A549 treated with ZK216348 at 1 μM for 4 hours (cell line): ENCODE measurements at places on chromosomes 7 and 10. TPM values are rescaled to one million over a fixed set of nuclear protein-coding genes. Genes with fewer than 3 reads are reported as not detected.

Gene IFIT1B
- total RNA-seq, result not detected in 5 replicates

Gene GDF2
- not detected in 5 replicates for total RNA-seq

Gene HACD1
- 40.1 to 60.5 TPM (median 55.2 TPM) in 5 replicates for total RNA-seq

Gene TPK1
- 2.1 to 3.3 TPM (median 3.1 TPM) in 5 replicates for total RNA-seq

Gene AMPH
- total RNA-seq, result 0.18 TPM in 1 of 5 replicates, not detected in the others

Gene TMUB1
- total RNA-seq, result 25.0 to 62.9 TPM (median 56.1 TPM) in 5 replicates

Gene TMEM178B
- total RNA-seq, result 1.1 to 2.6 TPM (median 1.5 TPM) in 5 replicates

Gene NYAP1
- 1.9 to 5.7 TPM (median 4.1 TPM) in 5 replicates for total RNA-seq

Gene LIPM
- total RNA-seq, result not detected in 5 replicates

Gene ECHDC3
- 6.6 to 10.4 TPM (median 8.5 TPM) in 5 replicates for total RNA-seq

Gene VGF
- total RNA-seq, result 8.9 to 26.8 TPM (median 17.5 TPM) in 5 replicates

Gene ANKRD16
- total RNA-seq, result 7.8 to 12.4 TPM (median 11.2 TPM) in 5 replicates

Gene RHEB
- total RNA-seq, result 109 to 175 TPM (median 141 TPM) in 5 replicates

Gene ARHGAP12
- total RNA-seq, result 14.5 to 34.9 TPM (median 21.3 TPM) in 5 replicates

Gene CACNB2
- not detected in 5 replicates for total RNA-seq

Gene SUN3
- 0.48 TPM in 1 of 5 replicates, not detected in the others for total RNA-seq

Gene RASA4B
- total RNA-seq, result 0.78 to 2.1 TPM (median 1.5 TPM) in 5 replicates

Gene SPDYE2B
- not detected in 5 replicates for total RNA-seq

Gene CYP2C9
- not detected in 5 replicates for total RNA-seq

Gene RPEL1
- 0.08 TPM in 1 of 5 replicates, not detected in the others for total RNA-seq
